AG09309 (cell line): ENCODE measurements at places on chromosomes 5 and 9.
A peak's percentile ranks its signal among the peaks of the same experiment; 100 is the strongest.

DNA sequence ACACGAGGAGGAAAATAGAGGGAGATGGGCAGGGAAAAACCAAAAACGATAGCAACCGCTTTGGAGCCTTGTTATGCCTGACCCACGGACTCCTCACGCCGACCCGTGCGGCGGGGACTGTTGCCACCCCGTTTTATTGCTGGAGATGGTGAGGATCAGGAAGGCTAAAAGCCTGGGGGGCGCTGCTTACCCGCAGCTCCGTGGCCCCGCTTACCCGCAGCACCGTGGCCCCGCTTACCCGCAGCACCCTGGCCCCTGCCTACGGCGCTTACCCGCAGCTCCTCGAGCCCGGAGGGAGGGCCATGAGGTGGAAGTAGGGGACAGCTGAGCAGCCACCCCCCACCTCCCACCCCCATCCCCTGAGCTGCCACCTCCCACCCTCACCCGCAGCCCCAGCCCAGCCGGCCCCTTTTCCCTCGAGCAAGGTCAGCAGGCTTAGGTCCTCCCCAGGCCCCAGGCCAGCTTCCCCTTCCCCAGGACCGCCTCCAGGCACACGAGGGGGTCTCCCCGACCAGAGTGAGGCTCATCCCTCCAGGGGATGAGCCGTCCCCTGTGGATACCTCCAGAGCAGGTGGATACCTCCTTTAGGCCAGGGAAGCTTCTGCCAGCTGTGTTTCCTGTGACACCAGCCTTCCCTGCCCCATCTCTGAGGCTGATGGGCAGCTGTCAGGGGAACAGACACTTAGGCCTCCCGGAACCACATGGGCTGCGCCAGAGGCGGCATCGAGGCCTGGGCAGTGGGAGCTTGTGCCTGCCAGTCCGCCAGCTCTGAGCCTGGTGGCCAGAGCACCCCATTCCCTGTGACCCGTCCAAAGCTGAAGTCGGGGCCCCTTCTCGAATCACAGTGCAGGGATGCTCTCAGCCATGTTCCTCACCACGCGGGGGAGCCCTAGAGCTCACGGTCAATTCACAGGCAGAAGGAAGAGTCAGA lies 92.3 kb downstream of the LMX1B start:
- DNase-seq = no peak

- no peak for DNase-seq
Observed at GRCh38 chr5:133641683-133642082, 29.3 kb upstream of the FSTL4 start.

- no peak for DNase-seq
Observed at GRCh38 chr9:108367188-108367587, 488.6 kb downstream of the ACTL7B start.

DNA sequence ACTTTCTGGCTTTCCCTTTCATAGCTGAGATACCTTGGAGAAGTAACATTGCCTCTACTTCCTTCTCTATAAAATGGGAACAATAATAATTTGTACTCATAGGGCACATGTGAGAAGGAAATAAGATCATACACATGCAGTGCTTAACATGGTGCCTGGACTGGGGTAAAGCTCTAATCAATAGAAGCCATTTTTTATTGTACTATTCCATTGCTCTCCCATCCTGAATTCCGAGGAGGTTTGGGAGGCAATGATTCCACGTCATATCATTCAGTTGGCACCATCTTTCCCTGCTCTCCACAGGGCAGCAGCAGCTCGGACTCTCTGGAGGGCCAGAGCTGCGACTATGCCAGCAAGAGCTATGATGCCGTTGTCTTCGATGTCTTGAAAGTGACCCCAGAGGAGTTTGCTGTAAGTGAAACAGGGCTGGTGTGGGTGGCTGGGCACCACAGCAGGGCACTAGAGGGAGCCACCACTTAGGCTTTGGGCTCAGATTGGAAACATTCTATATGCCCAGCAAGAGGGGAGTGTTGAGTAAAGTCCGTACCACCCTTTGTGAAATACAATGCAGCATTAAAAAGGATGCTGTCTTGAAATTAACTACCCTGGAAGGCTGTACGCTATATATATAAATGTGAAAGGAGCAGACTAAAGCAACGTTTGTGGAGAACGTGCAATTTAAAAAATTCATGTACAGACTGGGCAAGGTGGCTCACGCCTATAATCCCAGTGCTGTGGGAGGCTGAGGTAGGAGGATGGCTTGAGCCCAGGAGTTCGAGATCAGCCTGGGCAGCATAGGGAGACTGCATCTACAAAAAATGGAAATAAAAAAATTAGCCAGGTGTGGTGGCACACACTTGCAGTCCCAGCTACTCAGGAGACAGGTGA lies 51.2 kb downstream of the RALGPS1 start:
- DNase-seq = no peak

- no peak for DNase-seq
Observed at GRCh38 chr5:102532123-102532522, 33.3 kb upstream of the SLCO6A1 start.

- DNase-seq = no peak
Observed at GRCh38 chr5:44486591-44486990, 97.4 kb upstream of the FGF10 start.

- DNase-seq = no peak
Observed at GRCh38 chr9:108158236-108158995, 668.8 kb upstream of the KLF4 start.

DNA sequence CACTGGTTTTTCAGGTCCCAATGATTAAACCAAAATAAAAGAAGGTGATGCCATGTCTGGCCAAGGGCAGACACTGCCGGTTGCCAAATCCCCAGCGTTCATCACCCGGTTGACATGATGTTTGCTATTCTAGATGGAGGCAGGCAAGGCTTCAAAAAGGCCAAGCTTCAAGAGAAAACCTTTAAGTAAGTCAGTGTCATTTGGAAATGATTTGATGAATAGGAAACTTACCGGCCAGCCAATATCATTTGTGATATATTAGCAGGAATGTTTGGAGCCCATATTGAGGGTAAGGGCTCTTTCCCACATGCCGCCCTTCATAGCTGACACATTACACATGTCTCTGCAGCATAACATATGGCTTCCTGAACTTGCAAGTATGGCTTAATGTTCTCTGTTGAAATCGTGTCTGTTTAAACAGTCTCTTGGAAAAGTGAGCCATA lies 89.5 kb upstream of the TTC23L start:
- peak; percentile 56 for DNase-seq

GRCh38 chr5:79834098-79834753 lies 144.6 kb downstream of the CMYA5 start:
- no peak for DNase-seq

DNA sequence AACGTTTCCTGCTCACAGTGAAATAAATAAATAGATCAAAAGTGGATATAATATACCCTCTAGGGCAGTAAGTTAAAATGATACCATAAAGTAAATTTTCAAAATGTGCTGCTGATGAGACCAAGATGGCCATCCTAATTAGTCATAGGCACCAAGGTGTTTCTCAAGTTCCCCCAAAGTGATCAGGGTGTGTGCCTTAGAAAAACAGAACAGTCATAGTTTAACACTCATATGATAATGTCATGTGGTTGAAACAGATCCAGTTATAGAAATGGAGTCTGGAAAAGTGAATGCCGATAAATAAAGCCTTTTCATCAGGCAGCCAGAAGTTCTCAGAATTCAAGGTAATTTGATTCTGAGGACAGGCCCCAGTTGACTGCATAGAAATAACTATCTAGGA lies 161.5 kb upstream of the CDKN2B start:
- no peak for DNase-seq

DNA sequence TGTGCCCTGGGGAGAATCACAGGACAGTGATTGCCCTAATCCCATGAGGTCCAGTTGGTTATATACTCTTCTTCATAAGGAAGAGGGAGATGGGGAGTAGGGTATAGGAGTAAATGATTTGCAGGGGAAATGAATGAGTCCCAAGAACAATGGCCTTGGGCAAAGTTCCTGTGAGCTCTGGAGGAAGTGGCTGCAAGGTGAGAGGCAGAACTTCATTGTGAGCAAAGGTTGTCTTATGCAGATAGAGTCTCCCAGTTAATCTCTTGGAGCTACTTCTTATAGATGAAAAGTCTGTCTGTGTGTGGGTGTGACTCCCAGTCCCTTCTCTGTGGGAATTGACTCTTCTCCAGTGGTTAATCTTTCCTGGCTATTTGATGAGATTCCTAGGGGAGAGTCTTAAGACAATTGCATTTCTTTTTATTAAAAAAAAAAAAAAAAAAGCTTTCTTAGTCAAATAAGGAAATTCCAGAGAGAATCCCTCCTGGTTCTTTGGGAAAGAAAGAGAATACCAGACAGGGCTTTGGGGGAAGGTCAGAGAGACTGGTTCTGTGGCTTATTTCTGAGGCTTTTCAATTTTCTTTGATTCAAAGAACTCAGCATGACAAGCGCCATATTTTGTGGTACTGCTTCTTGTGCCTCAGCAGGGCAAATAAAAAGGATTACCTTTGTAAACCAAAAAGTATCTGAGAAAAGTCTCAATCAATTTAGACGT lies 33.6 kb upstream of the MEGF10 start:
- no peak for DNase-seq

DNA sequence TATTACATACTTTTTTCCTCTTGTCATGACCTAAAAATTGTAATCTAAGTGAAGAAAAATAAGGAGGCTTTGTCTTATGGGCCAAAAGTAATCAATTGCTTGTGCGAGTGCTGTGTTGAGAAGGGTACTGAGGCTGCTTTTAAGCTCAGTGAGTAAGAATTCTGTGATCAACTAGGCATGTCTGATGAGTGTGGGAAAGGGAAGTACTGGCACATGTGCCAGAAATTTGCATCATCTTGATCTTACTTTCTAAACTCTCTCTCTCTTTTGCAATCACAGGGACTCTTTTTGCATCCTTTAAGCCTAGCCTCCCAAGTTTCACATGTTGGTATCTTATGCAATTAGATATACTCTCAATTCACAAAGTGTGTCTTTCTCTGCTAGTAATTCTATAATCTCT lies 329.9 kb downstream of the KIF4B start:
- no peak for DNase-seq

DNA sequence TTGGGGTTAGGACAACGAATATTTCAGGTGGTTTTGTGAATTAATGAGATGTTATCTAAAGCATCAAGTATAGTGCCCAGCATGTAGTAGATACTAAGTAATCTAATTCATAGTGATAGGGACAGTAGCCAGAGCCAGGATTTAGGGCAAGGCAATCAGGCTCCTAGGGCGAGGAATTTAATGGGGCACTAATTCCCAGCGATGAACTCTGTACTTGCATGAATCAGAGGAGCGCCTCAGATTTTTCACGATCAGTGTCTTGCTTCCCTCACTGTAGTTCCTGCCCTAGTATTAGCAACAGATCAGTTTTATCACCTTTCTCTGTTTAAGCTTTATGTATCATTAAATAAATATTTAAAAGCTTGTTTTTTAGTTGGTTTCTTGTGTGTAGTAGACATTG lies 3.1 kb downstream of the AGGF1 start:
- DNase-seq = no peak

DNA sequence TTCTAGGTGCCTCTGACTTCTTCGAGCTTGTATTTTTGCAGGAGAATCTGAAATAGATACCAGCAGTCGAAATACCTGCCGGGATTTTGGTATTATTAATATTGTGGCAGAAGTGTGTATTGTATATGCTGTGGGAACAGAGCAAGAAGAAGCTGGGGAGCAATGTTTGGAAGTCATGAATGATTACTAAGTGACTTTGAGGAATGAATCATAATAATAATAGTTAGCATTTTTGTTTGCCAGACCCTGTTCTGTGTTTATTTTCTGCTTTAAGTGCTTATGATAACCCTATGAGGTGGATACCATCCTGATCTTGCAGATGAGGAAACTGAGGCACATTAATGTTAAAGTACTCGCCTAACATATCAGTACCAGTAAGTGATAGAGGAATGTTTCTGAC lies 32.4 kb downstream of the RAB24 start:
- DNase-seq = no peak

DNA sequence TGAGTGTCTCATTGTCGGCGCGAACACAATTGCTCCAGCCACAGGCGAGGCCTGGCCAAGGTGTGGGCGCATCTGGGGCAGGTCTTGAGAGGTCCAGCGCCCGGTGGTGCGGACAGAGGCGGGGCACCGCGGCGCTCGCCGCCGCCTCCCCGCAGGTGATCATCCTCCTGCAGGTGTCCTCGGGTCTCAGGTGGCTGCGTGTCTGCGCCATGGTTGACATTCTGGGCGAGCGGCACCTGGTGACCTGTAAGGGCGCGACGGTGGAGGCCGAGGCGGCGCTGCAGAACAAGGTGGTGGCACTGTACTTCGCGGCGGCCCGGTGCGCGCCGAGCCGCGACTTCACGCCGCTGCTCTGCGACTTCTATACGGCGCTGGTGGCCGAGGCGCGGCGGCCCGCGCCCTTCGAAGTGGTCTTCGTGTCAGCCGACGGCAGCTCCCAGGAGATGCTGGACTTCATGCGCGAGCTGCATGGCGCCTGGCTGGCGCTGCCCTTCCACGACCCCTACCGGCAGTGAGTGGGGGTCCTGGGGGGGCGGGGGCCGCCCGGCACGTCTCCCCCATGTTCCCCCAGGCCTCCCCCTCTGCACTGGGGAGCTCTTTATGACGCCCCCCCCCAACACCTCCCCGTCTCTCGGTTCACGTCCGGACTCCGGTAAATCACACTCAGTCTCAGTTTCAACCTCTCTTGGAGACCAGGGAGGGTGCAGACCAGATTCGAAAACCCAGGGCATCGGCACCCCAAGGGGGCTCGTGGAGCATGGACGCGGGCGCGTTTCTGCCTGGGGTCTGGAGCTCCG lies 446 bp downstream of the NXNL2 start:
- no peak for DNase-seq

DNA sequence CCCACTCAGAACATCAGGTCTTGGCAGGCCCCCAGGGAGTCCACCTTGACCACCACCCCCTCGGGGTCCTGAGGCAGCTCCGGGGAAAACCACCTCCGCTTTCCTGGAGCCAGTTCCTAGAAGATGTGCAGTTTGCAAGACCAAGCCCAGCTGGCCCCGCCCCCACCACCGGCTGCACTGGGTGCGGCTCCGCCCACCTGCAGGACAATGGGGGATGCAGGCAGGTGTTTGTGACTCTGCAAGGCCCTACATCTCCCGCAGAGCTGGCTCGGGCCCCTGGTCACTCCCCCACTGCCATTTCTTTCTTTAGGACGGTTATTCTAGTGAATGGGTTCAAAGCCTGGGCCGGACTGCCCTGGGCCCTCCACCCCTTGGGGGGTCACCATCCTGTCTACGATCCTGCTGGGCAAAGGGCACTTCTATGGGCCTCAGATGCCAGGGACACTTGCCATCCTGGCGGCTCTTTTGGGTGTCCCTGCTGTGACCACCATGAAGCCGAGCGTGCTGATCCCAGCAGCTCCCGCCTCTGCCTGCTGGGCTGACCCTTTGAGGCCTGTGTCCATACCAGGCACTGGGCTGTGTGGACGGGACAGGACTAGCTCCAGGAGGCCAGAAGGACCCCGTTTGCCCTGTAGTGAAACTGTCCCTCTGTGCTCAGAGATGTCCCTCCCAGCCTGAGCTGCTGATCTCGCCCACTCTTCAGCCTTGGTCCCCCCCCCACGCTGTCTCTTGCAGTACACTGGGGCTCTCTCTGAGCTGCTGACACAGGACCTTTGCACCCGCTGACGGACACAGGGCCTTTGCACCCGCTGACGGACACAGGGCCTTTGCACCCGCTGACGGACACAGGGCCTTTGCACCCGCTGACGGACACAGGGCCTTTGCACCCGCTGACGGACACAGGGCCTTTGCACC lies 5.9 kb upstream of the NACC2 start:
- DNase-seq = no peak

GRCh38 chr9:108599571-108599970 lies 256.2 kb downstream of the ACTL7B start:
- no peak for DNase-seq
